Lower leg skin (tissue), 4 donors: ENCODE measurements at places on chromosomes 6 and 20. TPM values are rescaled to one million over a fixed set of nuclear protein-coding genes. Genes with fewer than 3 reads are reported as not detected.

GRCh38 chr6:4518506-4518905 is 257.7 kb upstream of the CDYL start:
- no peak for DNase-seq

CYP21A2 gene
- not detected for total RNA-seq

DNA sequence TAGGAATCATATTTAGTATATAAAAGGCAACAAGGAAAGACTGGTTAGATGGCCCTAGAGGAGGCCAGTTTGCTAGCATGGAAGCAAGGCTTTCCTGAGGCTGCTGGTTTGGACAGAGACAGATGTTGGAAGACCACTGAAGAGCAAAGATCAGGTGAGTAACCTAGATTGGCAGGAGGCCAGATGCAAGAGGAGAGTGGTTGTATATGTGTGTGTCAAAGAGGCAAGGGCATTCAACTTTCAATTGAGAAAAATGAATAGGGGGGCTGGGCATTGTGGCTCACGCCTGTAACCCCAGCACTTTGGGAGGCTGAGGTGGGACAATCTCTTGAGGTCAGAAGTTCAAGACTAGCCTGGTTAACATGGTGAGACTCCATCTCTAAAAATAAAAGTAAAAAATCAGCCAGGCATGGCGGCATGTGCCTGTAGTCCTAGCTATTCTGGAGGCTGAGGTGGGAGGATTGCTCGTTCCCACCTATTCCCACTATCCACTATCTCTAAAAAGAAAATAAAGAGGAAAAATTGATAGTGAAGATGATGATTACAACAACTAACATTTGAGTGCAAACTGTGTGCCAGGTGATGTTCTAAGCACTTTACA is 79.8 kb downstream of the PRDM1 start:
- no peak for DNase-seq

DNA sequence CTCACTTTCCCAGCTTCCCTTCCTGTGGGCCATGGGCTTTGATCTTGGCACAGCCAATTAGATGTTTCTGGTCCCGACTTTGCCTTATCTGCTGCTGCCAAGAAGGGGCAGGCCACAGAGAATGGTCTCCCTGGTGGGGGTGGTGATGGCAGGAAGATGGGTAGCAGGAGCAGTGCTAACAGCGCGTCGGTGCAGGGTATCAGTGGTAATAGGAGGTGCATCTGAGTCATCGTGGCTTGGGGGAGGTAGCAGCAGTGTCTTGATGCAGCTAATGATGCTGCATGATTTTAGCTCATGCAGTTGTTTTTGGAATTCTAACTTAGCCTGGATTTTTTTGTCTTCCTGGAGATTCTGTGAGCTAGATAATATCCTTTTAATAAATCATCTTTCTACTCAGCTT is 18.9 kb upstream of the MAS1 start:
- no peak for DNase-seq

BTNL2 gene
- total RNA-seq, result not detected
